ENCODE measurements at places on chromosomes 2 and 18. TPM values are rescaled to one million over a fixed set of nuclear protein-coding genes. Genes with fewer than 3 reads are reported as not detected.

Gene PPP3R1
- 84.6 TPM for total RNA-seq

Gene TMEM150A
- total RNA-seq = 4.4 TPM

Gene SKOR2
- total RNA-seq = not detected

Gene NPAS2
- total RNA-seq = 2.6 TPM

Gene C2orf81
- total RNA-seq = 3.1 TPM

Gene PRPF40A
- 146 TPM for total RNA-seq

Gene BIRC6
- total RNA-seq = 71.2 TPM

Gene CNDP1
- not detected for total RNA-seq

Gene IL1RL1
- total RNA-seq = 0.48 TPM

Gene VWC2L
- total RNA-seq = not detected

Gene CROCC2
- total RNA-seq = not detected

Gene KCNJ3
- not detected for total RNA-seq

Gene THUMPD2
- 18.8 TPM for total RNA-seq

Measured in activated CD8-positive, alpha-beta memory T cell treated with anti-CD3 and anti-CD28 coated beads for 36 hours (primary cell).